Foreskin keratinocyte (primary cell): ENCODE measurements at places on chromosomes 2 and 18. TPM values are rescaled to one million over a fixed set of nuclear protein-coding genes. Genes with fewer than 3 reads are reported as not detected.

DNA sequence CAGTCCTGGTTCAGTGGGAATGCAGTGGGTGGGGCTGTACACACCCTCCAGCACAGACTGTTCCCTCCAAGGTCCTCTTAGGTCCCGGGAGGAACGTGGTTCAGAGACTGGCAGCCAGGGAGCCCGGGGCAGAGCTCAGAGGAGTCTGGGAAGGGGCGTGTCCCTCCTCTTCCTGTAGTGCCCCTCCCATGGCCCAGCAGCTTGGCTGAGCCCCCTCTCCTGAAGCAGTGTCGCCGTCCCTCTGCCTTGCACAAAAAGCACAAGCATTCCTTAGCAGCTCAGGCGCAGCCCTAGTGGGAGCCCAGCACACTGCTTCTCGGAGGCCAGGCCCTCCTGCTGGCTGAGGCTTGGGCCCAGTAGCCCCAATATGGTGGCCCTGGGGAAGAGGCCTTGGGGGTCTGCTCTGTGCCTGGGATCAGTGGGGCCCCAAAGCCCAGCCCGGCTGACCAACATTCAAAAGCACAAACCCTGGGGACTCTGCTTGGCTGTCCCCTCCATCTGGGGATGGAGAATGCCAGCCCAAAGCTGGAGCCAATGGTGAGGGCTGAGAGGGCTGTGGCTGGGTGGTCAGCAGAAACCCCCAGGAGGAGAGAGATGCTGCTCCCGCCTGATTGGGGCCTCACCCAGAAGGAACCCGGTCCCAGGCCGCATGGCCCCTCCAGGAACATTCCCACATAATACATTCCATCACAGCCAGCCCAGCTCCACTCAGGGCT is 17.5 kb upstream of the FAHD2A start:
- DNase-seq: no peak

GRCh38 chr2:235864733-235865515 is 303.3 kb downstream of the GBX2 start:
- no peak for DNase-seq

DNA sequence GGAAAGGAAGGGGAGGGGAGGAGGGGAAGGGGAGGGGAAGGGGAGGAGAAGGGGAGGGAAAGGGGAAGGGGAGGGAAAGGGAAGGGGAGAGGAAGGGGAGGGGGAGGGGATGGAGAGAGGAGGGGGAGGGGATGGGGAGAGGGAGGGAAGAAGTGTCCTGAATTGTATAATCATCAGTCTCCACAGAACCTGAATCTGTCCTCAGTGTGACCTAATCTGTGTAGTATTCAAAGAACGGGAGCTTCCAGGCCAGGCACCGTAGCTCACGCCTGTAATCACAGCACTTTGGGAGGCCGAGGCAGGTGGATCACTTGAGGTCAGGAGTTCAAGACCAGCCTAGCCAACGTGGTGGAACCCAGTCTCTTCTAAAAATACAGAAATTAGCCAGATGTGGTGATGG is 41.1 kb upstream of the CCDC150 start:
- DNase-seq: no peak

DNA sequence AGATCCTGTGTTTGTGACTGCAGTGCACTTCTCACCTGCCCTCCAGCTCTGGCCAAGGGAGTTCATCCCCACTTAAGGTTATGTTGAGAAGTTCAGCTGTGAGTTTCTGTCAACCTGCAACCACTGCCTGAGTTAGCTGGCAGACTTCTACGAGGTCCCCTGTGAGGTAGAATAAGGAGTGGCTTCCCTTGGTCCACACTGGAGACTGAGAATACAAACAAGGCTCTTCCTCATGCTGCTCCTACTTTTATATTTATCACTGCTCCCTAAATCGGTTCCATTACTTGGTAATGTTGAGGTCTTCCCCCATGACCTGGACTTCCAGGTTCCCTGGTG is 353.2 kb upstream of the CWC22 start:
- no peak for DNase-seq

Gene ITGB6
- 41.2 and 113 TPM in 2 replicates for total RNA-seq

Gene HNMT
- 0.61 and 1.2 TPM in 2 replicates for total RNA-seq

Gene PROC
- total RNA-seq: 0.32 and 0.82 TPM in 2 replicates

DNA sequence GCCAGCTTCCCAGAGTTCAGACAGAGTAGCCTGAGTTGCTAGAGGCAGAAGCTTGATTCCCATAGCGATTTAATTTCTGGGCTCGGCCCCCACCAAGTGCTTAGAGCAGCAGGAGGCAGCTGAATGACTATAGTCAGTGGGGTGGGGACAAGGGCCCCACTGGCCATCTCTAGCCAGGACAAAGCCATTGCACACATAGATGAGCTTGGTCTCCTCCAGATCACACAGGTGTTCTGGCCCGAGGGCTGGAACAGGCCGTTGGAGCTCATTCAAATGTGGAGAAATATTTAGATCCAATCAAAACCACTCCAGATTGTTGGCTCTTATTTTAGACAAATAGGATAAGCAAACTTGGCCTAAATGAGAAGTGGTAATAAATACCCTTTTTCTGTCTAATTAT is 287.3 kb upstream of the NCKAP5 start:
- DNase-seq: no peak

GRCh38 chr2:99776906-99777646 is 287.3 kb upstream of the REV1 start:
- DNase-seq: no peak

GRCh38 chr2:96233880-96234316 is 25.3 kb upstream of the STARD7 start:
- DNase-seq: no peak

Gene TACR1
- total RNA-seq: not detected in 2 replicates

GRCh38 chr2:161208527-161209139 is 48.4 kb downstream of the TANK start:
- peak; percentile 47 for DNase-seq

DNA sequence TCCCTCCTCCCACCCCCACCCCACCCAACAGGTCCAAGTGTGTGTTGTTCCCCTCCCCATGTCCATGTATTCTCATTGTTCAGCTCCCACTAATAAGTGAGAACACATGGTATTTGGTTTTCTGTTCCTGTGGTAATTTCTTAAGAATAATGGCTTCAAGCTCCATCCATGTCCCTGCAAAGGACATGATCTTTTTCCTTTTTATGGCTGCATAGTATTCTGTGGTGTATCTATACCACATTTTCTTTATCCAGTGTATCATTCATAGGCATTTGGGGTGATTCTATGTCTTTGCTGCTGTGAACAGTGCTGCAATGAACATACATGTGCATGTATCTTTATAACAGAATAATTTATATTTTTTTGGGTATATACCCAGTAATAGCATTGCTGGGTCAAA is 12.3 kb upstream of the ASAP2 start:
- no peak for DNase-seq

DNA sequence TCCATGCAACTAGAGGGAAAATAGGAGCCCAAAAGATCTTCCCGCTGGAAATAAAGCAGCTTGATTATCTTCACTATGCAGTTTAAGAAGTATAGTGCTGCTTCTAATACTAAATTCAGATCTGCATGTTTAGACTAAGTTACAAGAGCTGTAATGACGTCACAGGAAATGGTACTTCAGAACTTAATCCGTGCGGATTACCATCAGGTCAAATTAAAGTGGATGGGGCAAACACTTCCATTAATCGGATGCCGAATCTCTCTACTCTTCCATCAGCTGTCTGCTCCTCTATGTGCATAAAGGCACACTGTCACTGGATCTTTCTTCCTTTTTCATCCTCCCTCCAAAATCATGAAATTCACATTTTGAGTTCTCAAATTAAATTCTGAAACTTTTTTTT is 52.6 kb downstream of the TRAPPC12 start:
- no peak for DNase-seq

- peak; percentile 62 for DNase-seq
Observed at GRCh38 chr2:67604360-67604759, 207.2 kb downstream of the ETAA1 start.

Gene CD207
- not detected in 2 replicates for total RNA-seq

- peak; percentile 86 for DNase-seq
Observed at GRCh38 chr2:37688771-37689468, 17.5 kb upstream of the CDC42EP3 start.

DNA sequence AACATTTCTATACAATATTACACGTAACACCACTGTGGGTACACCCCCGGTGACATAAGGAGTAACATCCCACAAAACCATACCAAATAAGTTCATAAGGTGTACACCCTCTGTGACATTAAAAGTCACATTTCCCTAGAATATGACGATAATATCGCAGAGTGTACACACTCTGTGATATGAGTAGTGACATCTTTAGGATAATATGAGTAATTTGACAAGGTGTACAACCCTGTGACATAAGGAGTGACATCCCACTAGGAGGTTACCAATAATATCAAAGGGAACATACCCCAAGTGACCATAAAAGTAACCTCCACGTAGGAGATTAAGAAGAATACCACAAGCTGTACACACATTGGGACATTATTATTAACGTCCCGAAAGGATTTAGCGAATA is 24.0 kb upstream of the TEX261 start:
- no peak for DNase-seq

DNA sequence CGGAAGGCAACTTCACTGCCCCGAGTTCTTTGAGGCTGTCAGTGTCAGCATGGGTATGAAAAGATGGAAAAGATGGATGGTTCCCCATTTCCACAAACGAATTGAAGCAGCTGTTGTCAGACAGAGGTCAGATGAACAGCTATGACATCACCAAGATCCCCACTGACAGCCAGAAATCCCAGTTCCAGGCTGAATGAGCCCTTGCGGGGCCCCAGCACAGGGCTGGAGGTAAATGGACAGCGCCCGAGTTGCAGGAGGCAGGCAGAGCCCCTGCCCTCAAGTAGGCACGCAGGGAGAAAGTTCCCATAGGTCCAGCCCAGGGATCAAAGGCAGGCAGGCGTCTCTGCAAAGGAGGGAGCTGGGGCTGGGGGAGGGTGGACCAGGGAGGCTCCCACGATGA is 169.5 kb upstream of the AGAP1 start:
- no peak for DNase-seq

- no peak for DNase-seq
Observed at GRCh38 chr2:85675427-85675826, 7.4 kb upstream of the SFTPB start.

DNA sequence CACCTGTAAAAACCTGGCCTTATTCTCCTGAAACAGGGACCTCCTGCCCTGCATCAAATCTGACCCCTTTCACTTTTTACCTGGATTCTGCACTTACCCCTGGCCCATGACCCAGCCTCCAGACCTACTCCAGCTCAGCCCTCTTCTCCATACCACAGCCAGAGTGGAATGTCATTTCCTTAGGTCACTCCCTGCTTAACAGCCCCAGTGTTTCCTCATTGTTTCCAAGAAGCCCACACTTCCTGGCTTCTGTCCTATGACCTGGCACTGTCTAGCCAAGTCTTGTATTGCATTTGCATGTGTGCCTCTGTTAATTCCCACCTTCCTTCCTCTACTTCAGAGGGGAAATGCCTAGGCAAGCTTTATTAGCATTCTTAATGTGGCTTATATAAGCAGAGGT is 51.4 kb upstream of the TRIB2 start:
- DNase-seq: peak; percentile 40

Gene UGT1A8
- total RNA-seq: not detected in 2 replicates

Gene DLGAP1
- total RNA-seq: under 0.01 TPM in 1 of 2 replicates, not detected in the other
